Hepatocyte (in vitro differentiated cells): ENCODE measurements at places on chromosomes 2 and 18. TPM values are rescaled to one million over a fixed set of nuclear protein-coding genes. Genes with fewer than 3 reads are reported as not detected.

Gene LYG2
- not detected in 2 replicates for polyA plus RNA-seq

Gene DHRS9
- polyA plus RNA-seq, result 2.2 and 3.1 TPM in 2 replicates

Gene MROH2A
- polyA plus RNA-seq, result not detected in 2 replicates

Gene ARHGAP28
- polyA plus RNA-seq, result 20.7 and 23.5 TPM in 2 replicates

Gene EML6
- 1.9 and 6.1 TPM in 2 replicates for polyA plus RNA-seq

Gene LGALSL
- 27.9 and 44.6 TPM in 2 replicates for polyA plus RNA-seq

Gene GNAL
- polyA plus RNA-seq, result 2.7 and 4.4 TPM in 2 replicates

Gene UGT1A5
- not detected in 2 replicates for polyA plus RNA-seq

Gene SPDYA
- 1.3 and 2.1 TPM in 2 replicates for polyA plus RNA-seq

Gene SERPINB12
- not detected in 2 replicates for polyA plus RNA-seq

Gene MAP3K19
- polyA plus RNA-seq, result 0.50 TPM in 1 of 2 replicates, not detected in the other

Gene ALKAL2
- polyA plus RNA-seq, result 27.5 and 30.4 TPM in 2 replicates
